ENCODE measurements at places on chromosomes 7 and 10.

GRCh38 chr10:119357412-119358151, 150.2 kb downstream of the GRK5 start:
- DNase-seq = no peak

DNA sequence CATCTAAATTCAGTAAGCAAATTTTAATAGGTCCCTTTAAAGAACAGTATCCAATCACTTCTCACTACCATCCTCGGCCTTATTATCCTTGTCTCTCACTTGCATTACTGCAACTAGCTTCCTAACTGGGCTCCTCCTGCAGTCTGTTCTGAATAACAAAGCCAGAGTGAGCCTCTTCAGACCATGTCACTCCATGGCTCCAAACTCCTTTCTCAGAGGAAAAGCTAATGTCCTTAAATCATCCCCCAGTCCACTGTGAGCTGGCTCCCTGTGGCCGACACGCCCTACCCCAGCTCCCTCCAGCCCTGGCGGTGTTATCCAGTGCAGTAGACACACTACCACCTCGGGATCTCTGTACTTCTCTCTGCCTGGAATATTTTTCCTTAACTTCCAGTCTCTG, 80.0 kb downstream of the EPC1 start:
- no peak for DNase-seq

- no peak for DNase-seq
Measured at GRCh38 chr10:16789765-16790164, 27.5 kb downstream of the RSU1 start.

DNA sequence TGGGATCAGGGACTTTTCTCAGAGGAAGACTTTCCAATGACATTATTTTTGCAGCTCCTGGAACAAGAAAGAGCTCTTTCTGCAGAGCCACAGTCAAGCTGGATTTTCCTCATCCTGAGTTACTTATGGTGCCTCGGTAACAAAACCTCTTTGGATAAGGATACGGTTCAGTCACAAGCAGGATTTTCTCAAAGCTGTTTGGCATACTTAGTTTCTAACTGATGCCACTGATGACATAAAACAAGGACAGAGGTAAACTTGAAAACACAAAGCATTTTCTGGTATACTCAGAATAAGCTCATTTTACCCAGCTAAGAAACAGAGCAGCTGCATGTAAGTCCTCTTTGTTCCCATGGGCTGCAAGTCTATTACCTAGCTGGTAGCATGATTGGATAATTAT, 340.9 kb upstream of the MEOX2 start:
- no peak for DNase-seq
